ENCODE measurements at places on chromosomes 6 and 20.

DNA sequence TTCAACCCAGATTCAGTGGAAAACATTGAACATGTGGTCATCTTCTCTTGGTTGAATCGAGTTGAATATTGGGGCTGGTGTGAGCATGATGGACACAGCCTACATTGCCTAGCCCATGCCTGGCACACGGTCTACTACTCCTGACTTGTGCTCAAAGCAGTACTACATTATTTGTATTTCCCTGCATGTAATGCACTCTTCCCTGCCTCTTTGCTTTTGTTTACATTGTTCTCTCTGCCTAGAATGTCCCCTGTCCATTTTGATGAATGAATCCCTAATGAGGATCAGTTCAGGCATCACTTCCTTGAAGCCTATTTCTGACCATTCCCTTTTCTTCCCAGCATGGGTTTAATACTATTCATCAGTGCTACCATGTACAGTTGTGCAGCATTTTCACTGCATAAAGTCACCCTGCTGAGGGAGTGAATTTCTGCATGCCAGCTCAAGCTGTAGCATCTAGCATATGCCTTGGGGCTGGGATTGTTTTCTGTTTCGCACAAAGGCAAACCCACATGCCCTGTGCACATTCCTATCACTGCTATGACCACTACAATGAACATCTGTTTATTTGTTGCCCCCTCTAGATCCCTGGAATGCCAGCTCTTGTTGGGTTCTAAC, 75.3 kb upstream of the CCN6 start:
- no peak for DNase-seq

GRCh38 chr6:125747589-125748405, 1.6 kb upstream of the HEY2 start:
- no peak for DNase-seq

DNA sequence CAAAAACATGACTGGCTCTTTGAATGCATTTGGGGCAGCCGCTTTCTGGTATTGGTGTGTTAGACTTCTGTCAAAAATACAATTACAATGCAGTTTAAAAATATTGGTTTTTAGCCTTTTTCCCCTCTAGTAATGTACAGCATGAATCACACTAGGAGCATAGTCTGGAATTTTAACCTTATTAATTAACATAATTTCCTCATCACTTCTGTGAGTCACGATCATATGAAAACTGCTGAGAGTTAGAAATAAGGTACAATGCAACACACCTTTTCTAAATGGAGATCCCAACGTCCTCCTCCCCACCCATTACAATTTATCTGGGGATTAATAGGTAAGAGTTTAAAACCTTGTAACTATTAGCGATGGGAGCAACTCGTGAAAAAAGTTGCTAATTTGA, 297.1 kb upstream of the RIMS1 start:
- no peak for DNase-seq

DNA sequence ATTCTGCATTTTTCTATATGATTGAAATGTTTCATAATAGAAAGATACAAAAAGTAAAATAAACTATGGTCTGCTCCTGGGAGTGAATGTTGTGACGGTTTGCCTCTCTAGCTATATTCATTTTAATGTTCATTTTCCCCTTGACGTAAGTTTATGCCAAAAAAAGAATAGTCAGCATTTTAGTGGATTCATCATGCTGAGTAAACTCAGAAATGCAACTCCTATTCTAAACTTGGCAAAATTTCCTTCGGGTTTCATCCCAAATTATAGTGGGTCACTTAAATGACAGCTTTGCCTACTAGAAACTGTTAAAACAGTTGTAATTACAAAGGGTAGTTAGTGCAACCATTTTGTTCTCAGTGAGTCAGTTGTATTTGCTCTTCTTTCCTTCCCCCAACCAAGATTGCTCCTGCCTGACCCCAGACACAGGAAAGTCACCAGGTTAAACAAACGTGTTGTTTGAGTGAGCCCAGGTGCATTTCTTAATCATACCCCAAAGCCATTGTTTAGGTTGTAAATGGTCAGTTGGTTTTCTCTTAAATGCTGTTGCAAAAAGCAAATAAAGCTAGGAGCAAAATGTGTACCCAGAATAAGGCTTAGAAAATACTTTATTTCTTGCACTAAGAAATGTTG, 482.3 kb upstream of the SOX4 start:
- DNase-seq, result no peak

DNA sequence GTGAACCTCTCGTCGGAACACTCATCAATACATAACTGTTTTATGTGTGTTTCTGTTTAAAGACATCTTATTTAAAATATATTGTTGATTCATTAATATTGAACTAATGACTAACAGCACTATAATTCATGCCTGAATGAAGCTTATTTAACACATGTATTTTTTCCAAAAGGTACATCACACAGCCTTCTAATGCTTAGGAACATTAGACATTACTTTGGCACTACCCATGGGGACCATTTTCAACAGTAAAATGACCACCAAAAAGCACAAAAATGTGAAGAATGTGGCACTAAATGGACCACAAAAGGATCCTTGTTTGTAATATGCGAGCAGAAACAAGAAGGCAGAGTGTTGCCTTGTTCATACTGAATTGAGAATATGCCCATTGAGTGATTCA, 109.2 kb downstream of the CEP57L1 start:
- no peak for DNase-seq

DNA sequence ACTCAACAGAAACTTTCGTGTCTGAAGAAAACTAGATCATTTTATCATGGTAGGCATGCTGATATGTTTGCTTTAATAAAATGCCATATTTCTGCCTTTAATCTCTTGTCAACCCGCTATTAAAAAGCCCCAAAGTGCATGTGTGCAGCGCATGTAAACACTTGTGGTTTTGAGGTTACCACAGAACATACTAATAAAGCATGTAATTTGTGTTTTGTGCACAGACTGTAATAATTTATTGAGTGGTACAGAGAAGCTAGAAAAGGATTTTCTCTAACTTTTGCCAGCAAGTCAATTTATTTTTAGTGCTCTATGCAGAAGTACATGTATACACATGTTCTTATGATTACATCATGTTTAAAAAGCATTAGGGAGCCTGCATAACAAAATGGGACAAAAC, 349.9 kb upstream of the SLC35B3 start:
- DNase-seq, result no peak

- no peak for DNase-seq
Observed at GRCh38 chr6:109772883-109773431, 81.9 kb downstream of the FIG4 start.

DNA sequence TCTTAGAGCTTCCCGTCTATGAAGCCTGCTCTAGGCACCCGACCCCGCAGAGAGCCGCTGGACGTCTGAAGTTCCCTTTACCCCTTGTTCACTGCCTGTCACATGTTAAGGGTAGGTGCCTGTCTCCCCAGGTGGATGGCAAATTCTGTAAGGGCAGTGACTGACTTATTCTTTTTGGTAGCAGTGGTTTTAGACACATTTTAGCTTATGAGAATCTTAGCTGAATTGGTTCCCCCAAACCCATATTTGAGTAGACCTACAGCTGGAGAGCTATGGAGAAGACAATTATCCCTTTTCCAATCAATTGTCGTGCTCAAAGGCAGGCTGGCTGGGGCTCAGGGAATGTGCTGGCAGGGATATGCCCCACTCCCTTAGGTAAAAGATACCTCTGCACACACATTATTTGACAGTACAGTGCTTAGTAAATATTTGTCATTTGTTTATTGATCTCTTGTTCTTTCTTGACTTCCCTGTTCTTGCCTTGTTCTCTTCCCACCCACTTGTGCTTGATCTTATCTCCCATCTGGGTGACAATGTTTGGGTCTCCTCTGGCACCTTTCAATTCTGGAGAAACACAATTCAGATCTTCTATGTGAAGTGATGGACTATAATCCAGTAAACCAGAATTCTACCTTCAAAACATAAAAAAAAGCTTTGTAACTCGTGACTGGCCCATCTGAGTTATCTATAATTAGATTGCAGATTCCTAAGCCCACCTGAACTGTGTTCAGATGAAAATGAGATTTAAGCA, 114.3 kb upstream of the SLC2A12 start:
- no peak for DNase-seq
